ENCODE measurements at places on chromosomes 6 and 20. TPM values are rescaled to one million over a fixed set of nuclear protein-coding genes. Genes with fewer than 3 reads are reported as not detected.

The RSPO3 gene
- polyA plus RNA-seq, result 19.7 TPM

The TNFAIP3 gene
- 7.2 TPM for polyA plus RNA-seq

The NKAIN2 gene
- polyA plus RNA-seq, result 20.2 TPM

The SYCP2L gene
- polyA plus RNA-seq, result 3.5 TPM
